ENCODE measurements at places on chromosomes 5 and 9.

DNA sequence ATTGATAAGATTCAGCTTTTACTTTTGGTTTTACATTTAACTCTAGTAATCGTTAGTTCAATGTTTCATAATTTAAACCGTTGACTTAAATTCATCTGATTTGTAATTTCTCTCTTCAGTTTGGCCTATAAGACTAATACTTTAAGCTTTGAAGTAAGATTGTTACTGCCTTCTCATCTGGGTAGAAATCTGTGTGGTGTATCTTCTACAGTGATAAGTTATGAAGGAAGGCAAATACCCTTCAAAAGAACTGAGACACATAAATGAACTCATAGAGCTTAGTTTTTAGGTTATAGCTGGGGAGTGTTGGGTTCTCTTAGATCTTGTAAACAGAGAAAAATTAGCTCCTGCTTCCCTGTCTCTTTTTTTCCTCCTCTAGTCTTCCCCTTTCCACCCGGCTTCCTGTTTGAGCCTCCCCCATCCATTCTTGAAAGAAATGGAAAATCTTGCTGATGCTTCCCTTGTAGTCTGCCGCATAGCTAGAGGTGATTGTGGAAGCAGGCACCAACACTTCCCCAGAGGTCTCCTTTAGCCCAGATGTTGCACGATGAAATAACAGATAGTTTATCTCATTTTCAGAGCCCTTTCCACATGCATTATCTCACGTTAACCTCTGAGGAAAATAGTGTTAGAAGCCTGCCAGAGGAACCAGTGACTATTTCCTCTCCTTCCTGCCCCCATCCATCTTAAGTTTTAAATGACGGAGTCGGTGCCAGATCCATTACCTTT lies 2.0 kb upstream of the F2RL2 start:
- DNase-seq: no peak

- DNase-seq: no peak
These were observed 49.3 kb downstream of the MLLT3 start for GRCh38 chr9:20573023-20573422.

- no peak for DNase-seq
These were observed 12.2 kb upstream of the RAPGEF6 start for GRCh38 chr5:131647048-131647769.

GRCh38 chr9:122008559-122008958 lies 84.5 kb downstream of the TTLL11 start:
- no peak for DNase-seq

GRCh38 chr9:24464319-24464951 lies 81.3 kb downstream of the IZUMO3 start:
- DNase-seq: no peak

GRCh38 chr5:58069846-58070245 lies 390.0 kb downstream of the PLK2 start:
- no peak for DNase-seq

DNA sequence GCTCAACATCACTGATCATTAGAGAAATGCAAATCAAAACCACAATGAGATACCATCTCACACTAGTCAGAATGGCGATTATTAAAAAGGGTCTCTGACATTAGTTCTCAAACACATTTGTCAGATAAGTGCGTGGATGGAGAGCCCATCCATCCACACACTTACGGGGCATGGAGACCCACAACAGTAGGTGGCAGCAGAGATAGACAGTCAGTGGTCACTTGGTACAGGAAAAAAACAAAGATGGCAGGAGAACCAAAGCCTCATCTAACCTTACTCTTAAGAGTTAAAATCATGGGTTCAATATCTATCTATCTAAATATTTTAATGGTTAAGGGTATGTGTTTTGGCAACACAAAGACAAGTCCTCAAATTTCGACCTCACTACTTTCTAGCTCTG lies 1378.7 kb upstream of the C9orf72 start:
- DNase-seq: no peak

GRCh38 chr5:153445875-153446579 lies 44.4 kb upstream of the GRIA1 start:
- no peak for DNase-seq

GRCh38 chr5:95959888-95960666 lies 1.6 kb downstream of the ELL2 start:
- DNase-seq: no peak

DNA sequence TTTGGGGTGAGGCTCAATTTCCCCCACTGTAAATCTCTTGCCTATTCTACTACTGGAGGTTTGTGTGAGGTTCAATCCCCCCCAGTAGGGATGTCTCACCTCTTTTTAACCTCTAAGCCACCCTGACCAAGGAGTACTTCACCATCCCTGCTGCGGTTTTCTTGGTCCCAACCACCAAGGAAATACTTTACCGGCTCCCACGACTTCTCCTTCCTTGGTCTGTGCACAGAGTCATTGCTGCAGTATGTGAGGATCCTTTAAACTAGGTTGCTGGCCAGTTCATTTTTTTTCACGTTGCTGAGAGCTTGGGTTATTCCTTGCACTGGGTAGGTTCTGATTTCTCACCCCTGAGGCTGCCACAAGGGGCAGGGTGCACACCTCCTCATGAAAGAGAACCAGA lies 22.5 kb upstream of the HMGCS1 start:
- DNase-seq: no peak

DNA sequence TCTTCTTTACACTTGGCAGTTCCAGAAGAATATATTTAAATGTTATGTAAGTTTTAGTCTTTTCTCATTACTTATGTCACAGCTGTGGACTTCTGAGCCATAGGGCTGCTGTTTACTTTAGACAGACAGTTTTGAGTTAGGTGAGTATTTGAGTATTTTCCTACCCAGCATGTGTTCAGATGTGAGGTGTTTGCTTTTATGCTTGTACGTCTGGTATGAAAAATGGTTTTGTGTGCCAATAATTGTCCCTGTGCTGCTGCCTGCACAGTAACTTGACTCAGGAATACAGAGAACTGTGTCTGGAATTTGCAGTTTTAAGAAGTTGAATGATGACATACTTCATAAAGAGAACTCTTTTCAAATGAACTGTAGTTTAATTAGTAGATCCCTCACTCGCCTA lies 20.8 kb downstream of the MEGF10 start:
- no peak for DNase-seq

DNA sequence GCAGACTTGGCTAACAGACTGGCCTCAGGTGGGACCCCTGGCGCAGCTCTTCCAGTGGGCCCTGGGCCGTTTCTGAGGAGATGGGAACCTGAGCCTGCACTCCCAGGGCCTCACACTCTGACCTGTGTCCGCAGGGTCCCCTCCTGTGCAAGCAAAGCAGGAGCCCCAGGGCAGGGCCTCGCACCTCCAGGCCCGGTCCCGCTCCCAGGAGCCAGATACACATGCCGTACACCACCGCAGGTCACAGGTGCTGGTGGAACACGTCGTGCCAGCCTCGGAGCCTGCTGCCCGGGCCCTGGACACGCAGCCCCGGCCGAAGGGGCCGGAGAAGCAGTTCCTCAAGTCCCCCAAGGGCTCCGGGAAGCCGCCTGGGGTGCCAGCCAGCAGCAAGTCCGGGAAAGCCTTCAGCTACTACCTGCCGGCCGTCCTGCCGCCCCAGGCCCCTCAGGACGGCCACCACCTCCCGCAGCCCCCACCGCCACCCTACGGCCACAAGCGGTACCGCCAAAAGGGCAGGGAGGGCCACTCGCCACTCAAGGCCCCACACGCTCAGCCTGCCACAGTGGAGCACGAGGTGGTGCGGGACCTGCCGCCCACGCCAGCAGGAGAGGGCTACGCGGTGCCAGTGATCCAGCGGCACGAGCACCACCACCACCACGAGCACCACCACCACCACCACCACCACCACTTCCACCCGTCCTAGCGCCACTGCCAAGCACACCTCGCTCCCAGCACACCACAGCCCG lies 29.2 kb downstream of the NKD2 start:
- no peak for DNase-seq

- DNase-seq: no peak
These were observed 79.4 kb upstream of the TLE4 start for GRCh38 chr9:79492092-79493009.

- DNase-seq: no peak
These were observed 23.8 kb downstream of the PHAX start for GRCh38 chr5:126624534-126624933.

DNA sequence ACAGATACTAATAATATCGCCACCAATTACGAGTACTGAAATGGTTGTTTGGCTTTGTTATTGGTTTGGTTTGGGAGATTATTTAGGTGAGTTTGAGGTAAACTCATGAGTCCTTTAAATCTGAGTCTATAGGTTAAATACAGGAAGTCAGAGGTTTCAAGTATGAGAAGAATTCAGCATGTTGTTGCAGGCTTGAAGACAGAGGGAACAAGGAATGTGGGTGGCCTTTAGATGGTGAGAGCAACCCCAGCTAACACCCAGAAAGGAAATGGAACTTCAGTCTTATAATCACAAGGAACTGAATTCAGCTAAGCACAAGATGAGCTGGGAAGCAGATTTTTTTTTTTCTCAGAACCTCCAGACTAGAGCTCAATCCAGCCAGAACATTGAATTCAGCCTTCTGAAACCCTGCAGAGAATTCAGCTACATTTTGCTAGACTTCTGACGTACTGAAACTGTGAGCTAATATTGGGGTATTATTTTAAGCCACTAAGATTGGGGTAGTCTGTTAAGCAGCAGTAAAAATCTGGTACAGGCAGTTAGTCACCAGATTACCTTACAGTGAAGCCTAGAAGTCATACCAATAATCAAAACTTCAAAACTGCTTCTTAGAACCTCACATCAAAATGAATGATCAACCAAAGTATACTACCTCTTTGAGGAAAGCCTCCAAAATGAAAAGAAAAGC lies 216.0 kb upstream of the PUM3 start:
- DNase-seq: no peak

DNA sequence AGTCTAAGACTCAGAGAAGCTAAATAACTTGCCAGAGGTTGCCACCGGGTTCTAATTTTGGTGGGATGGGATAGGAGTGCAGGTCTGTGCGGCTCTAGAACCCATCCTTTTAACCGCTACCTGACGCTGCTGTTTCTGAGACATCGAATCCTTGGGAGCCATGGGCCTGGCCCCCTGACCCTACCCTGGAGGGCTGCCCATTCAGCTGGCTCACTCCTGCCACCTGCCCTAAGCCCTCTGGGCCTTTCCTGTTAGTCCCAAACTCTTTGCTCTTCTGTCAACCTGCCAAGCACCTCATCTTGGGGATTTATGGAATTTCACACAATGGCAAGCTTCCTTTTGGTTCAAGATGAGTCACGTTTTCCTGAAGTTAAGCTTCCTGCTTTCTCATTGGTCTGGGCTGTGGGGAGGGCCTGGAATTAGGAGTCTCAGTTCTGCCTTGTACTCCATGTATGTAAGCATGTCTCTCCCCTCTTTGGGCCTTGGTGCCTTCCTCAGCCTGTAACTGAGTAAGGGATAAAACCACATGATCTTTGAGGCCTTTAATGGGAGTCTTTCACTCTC lies 26.6 kb downstream of the ENHO start:
- no peak for DNase-seq

GRCh38 chr9:133992780-133993634 lies 883 bp upstream of the VAV2 start:
- peak; percentile 69 for DNase-seq

DNA sequence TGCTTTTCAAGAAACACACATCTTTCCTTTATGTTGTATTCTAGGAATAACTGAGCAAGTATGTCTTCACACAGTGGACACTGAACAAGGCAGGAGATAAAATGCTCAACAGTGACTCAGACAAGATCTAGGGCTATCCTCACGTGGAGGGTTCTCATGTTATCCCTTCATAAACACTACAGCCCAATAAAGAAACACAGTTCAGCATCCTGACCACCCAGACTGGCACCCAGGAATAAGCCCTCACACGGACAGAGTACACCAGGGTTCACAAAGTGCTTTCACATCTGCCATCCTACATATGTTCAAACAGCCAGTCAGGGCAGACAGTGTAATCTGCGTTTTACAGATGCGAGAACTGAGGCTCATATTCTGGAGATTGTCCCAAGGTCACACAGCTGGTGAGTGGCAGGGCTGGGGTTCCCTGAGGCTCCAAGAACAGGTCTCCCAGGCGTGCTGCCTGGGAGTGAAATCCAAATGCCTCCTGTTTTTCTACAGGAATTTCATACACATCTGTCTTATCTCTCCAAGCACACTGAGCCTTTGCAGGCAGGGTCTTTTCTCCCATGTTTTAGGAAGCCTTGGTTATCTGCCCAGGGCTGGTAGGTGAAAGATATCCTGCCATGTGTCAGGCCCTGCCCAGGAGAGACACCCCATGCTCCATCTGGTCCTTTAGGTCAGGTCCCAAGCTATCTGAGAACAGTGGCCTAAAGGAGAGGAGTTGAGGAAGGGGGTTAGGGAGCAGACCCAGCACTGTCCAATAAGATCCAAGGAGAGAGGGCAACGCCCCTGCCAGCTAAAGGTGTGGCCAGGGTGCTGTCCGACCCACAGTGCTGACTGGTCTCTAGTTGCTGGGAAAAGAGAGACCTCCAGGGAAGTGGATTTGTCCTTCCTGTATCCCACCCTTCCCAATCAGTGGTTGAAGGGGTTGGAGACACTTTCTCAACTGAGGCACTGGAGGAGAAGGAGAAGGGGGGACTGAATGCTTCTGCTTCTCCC lies 47.9 kb upstream of the XPA start:
- DNase-seq: no peak

GRCh38 chr9:121445986-121446385 lies 53.7 kb downstream of the GGTA1 start:
- no peak for DNase-seq

GRCh38 chr5:124902097-124902821 lies 155.8 kb upstream of the ZNF608 start:
- DNase-seq: no peak

DNA sequence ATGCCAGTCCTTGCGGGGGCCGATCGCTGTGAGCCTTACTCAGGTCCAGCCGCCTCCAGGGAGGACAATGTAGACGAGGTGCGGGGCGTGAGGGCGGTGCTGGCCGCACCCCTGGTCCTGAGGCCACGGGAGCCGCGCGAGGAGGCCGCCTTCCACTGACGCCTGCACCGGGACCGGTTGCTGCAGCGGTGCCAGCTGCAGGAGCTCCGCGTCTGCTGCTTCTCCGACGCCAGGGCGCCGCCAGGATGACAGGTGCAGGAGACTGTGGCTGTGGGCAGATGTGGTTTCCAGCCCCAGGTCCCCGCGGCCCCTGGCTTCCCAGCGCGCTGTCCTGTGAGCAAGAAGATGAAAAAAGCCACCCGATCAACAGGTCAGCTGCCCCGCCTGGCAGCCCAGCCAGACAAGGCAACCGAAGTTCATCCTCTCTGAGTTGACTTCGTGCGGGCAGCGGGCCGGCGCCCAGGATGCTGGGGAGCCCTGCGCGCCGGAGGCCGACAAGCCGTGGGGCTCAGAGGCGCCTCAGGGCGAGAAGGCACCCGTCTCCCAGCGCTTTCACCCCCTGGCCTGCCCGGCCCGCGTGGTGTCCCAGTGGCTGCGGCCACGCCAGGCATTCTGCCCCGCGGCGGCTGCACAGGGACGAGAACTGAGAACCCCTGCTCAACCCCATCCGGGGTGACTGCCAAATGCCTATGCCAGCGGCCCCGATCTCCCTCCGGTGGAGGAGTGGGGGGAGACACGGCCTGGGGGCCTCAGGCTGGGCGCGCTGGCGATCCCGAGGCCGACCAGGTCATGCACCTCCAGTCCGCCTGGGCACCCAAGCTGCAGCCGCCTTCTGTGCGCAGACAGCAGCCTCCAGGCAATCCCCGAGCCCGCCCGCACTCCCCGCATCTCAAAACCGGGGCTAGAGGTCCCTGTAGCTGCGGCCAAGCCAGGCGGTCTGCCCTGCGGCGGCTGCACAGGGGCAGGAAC lies 43.4 kb upstream of the BICD2 start:
- DNase-seq: no peak

Data from T-cell (primary cell).